ENCODE measurements at places on chromosomes 5 and 9.

- DNase-seq, result no peak
These were observed 83.3 kb downstream of the EGFLAM start for GRCh38 chr5:38341641-38342040.

DNA sequence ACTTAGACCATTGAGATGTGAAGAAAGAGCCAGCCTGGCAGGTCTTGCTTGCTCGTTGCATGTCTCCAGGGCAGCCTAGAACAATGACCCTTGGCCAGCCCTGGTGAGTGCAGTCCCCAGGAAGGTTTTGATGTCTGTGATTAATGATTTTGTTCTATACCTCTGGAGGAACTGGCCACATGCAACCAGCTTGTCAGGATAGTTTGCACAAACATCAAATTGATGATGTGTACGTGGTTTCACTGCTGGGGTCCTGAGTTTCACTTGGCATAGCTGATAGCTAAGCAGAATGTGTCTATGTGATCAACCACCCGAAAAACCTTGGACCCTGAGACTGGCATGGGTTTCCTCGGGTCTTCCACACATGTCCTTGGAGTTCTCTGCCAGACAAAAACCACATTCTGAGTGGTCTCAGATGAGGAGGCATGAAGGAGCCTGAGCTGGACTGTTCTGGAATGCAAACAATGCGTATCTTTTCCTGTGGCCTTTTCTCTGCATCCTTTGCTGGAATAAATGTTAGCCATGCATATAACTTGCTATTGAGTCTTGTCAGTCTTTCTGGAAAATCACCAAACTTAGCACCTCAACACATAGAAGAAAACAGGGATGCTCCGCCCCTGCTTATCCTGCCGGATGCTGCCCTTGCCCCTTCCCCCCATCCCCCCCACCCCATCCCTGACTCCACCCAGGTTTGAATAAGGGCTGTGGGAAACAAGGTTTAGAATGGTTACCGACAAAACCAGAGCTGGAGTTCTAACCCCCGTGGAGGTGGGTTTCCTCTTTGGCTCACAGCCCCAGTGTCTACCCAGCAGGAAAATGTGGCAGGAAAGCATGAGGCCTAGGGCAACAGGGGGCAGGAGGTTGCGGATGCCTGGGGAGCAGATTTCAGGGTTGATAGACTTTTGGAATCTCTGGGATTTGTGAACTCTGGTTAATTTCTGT, 50.1 kb upstream of the ANKRD33B start:
- DNase-seq, result no peak

DNA sequence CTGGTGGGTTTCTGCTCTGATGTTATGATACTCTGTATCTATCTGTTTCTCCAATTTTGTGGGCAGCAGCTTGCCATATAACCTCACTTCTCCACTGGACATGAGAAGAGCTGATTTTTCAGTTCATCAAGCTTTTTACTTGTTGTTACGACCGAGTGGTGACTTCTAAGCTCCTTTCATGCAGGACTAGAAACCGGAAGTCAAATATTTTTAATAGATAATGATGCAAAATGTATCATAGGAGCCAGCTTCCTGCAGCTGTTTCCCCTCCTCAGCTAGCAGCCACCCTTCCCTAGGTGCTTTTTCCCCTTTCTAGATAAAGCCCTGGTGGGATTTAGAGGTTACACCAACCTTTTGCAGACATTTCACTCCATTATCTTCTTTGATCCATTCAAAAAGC, 17.0 kb upstream of the ADAM19 start:
- DNase-seq, result no peak

DNA sequence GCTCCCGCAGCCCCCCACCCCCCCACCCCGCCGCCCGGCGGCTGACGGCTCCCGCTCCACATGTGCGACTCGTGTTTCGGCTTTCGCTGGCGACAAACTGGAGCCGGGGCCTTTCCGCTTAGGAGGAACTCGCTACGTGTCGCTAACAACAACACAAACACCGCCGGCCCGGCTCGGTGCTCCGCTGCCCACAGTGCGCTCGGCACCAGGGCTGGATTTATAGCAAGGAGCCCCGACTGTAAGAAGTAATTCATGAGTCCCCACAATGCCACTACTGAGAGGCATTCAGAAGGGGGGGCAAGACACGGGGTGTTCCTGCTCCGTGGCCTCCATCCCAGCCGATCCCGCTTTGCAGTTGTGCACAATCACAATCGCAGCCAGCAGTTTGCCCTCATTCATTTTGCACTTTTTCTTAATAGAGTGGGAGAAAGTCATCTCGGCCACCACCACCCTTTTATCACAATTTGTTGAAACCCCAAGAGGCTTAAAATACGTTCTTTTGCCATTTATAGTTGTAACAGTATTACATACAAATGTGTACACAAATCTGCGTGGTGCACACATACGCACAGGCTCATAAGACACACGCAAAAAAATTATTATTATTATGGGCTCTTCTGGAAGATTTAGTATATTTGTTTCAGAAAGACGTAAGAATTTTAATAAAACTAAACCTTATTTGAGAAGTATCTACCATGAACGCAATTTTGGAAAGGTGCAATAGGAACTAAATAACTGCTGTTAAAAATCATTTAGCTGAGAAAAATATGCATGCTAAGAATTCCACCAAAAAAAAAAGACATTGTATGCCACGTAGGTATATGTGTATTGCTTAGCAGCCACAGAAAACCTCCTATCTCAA, 48.1 kb downstream of the EBF1 start:
- DNase-seq, result no peak

- no peak for DNase-seq
These were observed 106.5 kb downstream of the ANKRD55 start for GRCh38 chr5:56126487-56127179.

DNA sequence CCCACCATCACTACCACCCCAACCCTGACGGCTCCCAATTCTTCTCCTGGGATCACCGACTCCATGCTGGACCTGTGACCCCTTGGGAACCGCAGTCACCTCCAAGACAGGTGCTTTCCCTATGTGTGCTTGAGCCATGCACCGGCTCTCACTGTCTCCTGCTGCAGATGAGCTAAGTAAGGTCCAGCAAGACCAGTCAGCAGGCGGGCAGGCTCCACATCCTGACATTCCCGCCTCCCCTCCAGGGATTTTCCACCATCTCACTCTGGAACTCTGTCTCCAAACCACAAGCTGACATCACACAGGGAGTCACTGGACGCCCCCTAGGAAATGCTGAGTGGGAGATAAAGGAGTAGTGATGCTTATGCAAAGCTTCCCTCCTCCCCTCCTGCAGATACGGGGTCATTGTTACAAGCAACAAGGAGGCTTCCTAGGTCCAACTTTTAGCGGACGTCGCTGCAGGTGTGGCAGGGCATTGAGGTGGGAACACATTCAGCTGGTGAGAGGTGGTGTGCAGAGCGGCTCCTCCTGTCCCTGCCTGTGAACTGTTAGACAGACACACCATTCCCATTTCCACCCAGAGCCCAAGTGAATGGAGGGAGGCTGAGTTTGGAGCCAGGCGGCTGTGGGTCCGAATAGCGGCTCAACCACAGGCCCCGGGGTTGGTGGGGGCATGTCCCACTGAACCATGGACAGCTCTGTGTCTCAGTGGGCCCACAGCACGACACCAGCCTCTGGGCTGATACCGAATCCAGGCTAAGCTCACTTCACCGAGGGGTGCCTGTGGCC, 129.2 kb upstream of the PHYKPL start:
- DNase-seq, result no peak

DNA sequence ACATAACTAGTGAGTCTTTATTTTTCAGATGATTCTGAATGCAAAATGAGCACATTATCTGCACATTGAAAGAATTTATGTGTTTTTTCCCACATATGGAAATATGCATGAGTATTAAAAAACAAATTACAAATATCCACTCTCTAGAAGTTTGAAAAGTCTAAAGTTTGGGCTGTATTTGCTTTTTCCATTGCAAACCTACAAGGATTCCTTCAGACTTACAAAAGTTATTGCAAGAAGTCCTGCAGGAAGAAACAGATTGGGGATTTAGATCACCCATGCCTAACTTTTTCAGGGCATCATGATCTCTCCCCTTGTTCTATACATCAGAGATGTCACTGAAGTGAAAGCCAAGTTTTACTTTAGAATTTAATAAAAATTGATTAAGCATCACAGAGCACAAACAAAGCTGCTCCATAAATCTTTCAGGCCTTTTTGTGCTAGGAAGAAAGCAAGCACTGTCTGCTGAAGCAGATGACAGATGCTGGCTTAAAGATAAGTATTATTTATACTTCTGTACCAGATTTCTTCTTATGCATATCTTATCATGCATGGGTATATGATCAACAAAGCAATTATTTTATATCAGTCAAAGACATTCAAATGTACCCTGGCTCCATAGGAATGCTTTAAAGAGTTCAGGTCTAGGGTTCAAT, 71.7 kb downstream of the NFIB start:
- DNase-seq, result no peak

DNA sequence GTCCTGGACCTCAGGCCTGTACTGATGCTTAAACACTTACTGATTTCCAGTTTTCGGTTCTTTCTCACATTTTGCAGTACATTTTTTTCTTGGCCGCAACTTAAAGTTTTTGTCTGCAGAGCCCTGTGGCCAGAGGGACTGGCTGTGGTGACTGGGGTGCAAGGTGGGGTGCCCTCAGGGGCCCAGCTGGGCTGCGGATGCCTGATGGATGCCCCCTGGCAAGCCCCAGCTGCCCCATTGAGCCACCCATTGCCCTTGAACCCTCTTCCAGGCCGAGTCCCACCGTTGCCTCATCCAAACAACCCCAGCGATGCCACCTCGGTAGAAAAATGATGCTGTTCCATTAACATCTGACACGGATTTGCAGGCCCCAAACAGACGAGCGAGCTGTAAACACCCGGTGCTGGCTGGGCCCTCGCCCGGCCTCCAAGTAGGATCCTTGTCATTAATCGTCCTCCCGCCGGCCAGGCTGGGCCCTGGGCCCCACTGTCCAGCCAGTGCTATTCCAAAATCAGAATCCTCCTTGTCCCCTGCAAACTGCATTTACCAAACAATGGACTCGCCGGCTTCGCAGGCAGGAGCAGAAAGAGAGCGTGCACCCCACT, 107.9 kb downstream of the PHF2 start:
- DNase-seq, result no peak

DNA sequence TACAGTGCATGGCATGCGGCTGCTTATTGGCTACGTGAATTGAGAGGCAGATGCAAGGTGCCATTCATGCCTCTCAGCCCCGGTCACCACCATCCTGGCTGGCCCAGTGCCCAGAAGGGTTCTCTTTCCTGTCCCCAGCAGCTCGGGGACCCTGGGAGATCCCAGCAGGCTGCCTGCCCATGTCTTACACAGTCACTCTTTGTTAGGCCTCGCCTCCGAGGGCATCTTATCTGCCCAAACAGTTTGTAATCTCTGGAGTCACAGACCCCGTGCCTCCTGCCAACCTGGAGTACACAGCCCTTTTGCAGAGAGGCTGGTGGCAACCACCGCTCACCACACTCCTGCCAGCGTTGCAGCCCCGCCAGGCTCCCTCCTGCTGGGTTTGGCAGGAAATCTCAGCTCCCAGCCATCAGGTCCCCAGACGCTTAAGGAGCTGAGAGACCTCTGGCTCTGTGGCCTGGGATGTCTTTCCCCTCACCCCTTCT, 7.0 kb upstream of the AK1 start:
- DNase-seq, result no peak

GRCh38 chr9:137172901-137173795, 1.3 kb upstream of the TMEM210 start:
- no peak for DNase-seq

GRCh38 chr9:36936498-36936831, 97.6 kb downstream of the PAX5 start:
- DNase-seq, result no peak

All from activated T-cell treated with anti-CD3 and anti-CD28 coated beads for 1 hour (primary cell).